ENCODE measurements at places on chromosomes 12 and 14.
A peak's percentile ranks its signal among the peaks of the same experiment; 100 is the strongest.

- no peak for DNase-seq
Observed at GRCh38 chr14:20801726-20802125, 918 bp downstream of the RNASE1 start.

DNA sequence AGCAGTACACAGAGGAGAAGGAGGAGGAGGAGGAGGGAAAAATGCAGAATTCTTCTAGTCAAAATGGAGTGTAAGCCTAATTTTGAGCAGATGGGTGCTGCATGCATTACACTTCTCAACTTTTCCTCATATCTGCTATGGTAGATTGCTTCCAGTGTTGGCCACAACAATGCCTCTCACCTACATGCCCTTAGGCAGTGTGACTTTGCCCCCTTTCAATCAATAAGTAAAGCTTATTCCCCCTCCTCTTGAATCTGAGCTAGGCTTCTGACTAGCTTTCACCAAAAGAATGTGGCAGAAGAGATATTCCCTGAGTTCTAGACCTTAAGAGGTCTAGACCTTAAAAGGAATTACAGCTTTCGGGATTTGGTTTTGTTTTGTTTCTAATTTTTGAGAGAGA, 3.2 kb upstream of the METTL3 start:
- DNase-seq, result no peak

DNA sequence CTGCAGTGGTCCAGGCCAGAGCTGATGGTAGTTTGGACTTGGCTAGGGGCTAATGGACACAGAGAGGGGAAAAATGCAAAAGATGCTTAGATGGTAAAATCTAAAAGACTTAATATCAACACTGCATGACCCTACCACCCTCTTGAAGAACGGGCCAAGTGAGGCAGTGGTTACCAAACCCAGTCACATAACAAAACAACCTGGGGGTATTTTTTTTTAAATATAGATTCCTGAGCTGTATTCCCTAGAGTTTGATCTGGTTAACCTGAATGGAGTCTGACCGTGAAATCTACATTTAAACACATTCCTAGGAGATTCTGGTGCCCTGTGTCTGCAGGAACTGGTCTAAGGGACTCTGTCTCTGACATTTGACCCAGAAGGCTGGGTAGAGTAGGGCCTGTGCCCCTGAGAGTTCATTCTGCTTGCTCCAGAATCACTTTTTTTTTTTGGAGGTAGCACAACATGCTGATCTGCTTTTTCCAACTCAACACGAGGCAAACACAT, 15.7 kb downstream of the ABHD4 start:
- no peak for DNase-seq

- no peak for DNase-seq
Observed at GRCh38 chr12:85448031-85448430, 168.0 kb downstream of the ALX1 start.

DNA sequence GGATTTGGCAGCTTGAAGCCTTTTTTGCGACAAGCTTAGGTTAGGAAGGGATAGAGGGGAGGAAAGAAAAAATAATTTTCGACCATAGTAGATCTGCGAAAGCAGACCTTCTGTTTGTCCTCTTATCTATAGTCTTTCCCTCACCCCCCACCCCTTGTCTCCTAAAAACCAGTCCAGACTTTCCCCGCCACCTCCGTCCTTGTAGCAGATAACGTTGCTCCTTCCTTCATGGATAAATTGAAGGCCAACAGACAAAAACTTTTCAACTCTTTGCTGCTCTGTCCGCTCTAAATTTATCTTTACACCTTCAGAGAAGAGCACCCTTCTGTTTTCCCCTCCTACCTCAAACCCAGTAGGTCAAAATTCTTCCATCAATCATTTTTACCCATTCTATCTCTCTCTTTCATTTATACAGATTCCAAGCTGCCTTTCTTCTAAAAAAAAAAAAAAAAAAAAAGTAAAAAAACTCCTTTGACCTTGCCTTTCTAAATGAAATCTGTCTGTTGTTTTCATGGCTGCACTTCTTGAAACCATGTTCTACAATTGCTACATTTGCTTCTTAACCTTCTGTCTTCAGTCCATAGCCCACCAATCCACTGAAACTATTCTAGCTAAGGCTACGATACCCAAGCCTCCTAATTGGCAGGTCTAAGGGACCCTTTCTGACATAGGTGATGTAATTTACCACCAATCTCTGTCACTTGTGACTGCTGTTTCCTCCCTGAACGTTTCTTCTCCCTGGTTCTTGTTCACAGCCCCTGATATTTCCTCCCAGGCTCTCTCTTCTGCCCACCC, 11.1 kb upstream of the NEMF start:
- DNase-seq, result no peak

- DNase-seq, result no peak
Observed at GRCh38 chr12:113180333-113180732, 4.9 kb downstream of the DDX54 start.

DNA sequence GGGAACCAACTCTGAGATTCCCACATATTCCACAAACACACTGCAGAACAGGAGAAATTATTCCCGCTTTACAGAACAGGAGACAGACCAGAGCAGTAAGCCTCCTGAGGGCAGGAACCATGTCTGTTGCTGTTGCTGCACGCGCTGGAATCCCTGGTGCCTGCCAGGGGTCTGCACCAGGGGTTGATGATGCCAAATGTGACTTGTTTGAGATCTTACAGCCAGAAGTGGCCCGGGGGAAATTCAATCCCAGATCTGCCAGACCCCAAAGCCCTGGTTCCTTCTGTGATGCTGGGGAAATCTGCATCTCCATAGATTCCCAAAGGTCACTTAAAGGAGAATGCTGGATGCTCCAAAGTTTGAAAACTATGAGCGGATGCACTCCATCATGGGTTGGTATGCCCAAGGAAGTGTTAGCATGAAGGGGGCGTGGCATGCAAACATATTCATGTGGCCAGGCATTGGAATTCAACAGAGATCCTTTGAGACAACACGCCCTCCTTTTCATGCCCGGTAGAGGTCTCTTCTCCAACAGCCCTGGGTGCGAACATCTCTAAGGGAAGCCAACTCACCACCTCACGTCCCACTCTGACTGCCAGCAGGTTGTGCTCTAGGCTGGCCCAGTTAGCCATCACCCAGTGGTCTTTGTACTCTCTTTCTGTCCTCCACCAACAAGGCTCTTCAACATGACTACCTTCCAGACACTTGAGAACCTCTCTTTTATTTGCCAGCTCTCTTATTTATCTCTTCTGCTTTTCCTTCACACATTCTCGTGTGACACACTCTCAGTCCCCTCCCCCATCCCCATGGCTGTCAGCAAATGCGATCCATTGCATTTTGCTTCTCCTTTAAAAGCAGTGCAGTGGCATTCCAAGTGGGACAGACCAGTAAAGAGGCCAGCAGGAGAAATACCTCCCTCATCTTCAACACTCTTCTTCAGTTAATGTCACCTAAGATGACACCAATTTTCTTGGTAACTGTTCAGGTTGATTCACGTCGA, 131.3 kb downstream of the ZFP36L1 start:
- no peak for DNase-seq

- no peak for DNase-seq
Observed at GRCh38 chr12:121356657-121357056, 4.4 kb upstream of the ANAPC5 start.

DNA sequence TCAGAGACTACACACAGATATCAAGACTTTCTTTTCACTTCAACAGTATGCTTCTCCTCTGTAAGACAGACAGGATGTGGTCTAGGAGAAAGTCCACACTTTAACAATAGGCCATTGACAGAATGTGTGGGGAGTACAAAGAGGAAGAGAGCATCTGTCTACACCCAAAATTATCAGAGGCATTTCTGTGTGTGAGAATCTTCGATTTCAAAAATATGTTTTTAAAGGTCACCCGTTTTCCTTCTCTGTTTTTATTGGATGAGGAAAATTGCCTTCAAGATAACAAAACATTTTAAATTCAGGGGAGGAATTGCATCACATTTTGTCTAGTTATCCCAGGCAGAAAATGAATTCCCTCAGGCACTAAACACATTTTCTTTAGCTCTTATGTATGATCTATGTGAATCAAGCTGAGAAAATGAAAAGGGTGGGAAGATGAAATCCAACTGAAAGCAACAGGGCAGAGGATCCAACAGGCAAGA, 16.4 kb downstream of the NAV3 start:
- DNase-seq, result no peak

DNA sequence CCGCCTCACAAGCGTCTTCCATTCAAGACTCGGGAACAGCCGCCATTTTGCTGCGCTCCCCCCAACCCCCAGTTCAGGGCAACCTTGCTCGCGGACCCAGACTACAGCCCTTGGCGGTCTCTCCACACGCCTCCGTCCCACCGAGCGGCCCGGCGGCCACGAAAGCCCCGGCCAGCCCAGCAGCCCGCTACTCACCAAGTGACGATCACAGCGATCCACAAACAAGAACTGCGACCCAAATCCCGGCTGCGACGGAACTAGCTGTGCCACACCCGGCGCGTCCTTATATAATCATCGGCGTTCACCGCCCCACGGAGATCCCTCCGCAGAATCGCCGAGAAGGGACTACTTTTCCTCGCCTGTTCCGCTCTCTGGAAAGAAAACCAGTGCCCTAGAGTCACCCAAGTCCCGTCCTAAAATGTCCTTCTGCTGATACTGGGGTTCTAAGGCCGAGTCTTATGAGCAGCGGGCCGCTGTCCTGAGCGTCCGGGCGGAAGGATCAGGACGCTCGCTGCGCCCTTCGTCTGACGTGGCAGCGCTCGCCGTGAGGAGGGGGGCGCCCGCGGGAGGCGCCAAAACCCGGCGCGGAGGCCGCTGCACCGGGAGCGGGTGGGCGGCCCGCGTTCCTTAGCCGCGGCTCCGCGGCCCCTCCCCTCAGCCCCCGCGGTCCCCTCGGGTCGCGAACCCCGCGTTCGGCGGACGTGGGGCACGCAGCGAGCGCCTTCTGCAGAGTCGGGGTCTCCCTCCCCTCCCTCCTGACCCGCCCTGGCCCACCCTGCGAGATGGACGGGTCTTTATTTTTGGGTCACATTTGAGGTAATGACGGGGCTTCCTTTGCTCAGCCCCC, at the start of gene UBC:
Gene UBC (minus strand): TSS at position 259 of the 847 bp plus-strand sequence. CDS start 879 bp downstream, outside the sequence.
- DNase-seq, result peak; percentile 85

DNA sequence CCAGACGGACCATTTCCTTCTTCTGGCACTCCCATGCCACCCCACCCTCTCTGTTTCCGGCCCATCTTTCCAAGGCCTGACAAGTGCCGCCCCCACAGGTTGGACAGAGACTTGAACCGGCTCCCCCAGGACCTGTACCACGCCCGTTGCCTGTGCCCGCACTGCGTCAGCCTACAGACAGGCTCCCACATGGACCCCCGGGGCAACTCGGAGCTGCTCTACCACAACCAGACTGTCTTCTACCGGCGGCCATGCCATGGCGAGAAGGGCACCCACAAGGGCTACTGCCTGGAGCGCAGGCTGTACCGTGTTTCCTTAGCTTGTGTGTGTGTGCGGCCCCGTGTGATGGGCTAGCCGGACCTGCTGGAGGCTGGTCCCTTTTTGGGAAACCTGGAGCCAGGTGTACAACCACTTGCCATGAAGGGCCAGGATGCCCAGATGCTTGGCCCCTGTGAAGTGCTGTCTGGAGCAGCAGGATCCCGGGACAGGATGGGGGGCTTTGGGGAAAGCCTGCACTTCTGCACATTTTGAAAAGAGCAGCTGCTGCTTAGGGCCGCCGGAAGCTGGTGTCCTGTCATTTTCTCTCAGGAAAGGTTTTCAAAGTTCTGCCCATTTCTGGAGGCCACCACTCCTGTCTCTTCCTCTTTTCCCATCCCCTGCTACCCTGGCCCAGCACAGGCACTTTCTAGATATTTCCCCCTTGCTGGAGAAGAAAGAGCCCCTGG, 1.2 kb upstream of the CMTM5 start:
- no peak for DNase-seq

DNA sequence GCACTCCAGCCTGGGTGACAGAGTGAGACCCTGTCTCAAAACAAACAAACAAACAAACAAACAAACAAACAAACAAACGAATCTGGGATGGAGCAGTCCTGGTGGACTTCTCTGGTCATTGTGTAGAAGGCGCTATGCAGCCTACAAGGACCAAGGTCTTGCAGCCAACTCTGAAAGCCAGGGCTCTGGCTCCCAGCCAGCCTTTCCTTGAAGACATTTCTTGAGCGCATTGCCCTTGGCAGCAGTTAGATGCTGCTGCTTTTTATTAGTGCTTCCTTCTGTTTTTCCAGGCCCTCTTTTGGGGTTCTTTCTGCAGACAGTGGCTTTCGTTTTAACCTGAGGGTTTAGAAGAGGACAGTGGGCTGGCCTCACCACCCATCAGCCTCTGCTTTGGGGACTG, 20.2 kb downstream of the CCDC177 start:
- no peak for DNase-seq

GRCh38 chr14:74141703-74142102, 56.9 kb downstream of the LIN52 start:
- no peak for DNase-seq

DNA sequence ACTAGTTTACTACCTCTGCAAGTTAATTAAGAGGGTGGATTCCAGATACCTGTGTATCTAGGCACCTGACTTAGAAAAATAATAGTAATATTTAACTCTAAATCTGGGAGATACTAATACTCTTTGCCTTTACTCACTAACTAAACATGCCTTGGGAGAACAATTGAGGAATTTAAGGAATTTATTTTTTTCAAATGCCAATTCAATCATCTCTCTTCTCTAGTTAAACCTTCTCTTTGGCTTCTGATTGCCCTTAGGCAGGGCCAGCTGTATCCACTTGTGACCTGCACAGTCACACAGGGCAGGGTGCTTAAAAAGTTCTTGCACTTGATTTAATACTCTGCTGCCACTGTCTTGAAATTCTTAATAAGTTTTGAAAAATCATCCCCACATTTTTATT, 142.4 kb downstream of the PLCZ1 start:
- no peak for DNase-seq

DNA sequence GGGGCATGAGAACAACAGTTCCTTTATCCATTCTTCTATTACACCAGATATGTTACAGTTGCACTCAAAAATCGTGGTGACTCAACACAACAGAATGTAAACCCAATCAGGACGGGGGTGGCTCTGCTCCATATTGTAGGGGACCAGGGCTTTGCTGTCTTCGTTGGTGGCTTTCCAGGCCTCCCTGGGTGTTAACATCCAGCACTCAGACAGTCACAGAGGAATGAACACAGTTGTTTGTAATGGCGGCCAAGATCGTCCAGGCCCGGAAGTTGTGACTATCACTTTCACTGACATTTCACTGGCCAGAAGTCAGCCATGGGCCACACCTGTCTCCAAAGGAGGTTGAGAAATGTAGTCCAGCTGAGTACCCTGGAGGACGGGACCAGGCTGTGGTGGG, 204.1 kb downstream of the CACNA1C start:
- DNase-seq, result no peak

GRCh38 chr14:58560208-58560607, 77.6 kb upstream of the DACT1 start:
- no peak for DNase-seq

DNA sequence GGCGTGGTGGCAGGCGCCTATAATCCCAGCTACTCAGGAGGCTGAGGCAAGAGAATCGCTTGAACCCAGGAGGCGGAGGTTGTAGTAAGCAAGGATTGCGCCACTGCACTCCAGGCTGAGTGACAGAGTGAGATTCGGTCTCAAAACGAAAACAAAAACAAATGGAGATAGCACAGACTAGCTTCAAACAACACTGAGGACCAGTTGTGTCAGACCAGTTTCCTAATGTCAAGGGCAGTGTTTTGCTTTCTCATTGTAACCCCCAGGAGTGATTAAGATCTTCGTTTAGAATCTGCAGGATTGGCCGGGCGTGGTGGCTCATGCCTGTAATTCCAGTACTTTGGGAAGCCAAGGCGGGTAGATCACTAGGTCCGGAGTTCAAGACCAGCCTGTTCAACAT, 18.5 kb downstream of the RPGRIP1 start:
- no peak for DNase-seq
